ENCODE measurements at places on chromosomes 7 and 10.

- DNase-seq = no peak
Observed at GRCh38 chr10:54284526-54285193, 516.4 kb downstream of the PCDH15 start.

DNA sequence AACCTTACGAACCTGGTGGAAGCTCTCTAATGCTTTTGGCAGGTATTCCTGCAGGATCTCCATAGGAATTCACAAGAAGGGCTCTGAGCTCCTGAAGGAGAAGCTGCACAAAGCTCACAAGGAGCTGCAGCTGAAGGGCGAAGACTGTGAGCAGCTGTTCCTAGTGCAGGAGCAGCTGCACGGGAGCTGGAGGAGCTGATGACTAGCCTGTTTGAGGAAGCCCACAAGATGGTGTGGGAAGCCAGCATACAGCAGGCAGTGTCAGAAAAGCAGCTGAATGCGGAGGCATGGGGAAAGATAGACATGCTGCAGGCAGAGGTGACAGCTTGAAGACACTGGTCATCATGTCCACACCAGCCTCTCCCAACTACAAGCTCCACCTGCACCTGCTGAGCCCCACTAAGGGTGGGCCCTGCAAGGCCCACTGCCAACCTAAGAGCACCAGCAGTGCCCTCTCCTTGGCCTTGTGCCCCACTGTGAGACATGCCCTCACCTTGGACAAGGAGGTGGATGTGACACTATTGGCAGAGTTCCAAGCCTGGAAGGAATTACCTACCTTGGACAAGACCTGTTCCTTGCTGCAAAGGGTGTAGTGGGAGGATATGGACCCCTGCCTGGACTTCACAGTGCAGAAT lies 250.6 kb downstream of the BBS9 start:
- no peak for DNase-seq

- peak; percentile 46 for DNase-seq
Observed at GRCh38 chr10:60286559-60286958, 103.1 kb downstream of the ANK3 start.

DNA sequence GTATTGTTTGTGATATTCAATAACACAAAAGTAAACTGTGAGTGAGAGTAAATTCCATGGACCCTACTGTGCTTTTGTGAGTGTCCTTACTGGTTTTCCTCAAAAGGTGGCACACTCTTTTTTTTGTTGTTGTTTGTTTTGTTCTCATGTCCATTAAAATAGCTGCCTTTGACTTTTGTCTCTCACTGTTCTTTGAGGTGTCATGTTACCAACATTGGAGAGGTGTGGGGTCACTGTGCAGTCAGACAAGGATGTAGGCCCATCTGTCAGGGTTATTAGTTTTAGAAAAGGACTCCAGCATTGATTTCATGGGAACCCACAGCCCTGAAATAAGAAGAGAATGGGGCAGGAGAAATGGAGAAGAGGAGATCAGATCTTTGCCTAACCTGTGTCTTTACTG lies 383.1 kb downstream of the SORCS3 start:
- DNase-seq = no peak

GRCh38 chr10:58028597-58029366 lies 238.9 kb downstream of the IPMK start:
- peak; percentile 82 for DNase-seq

DNA sequence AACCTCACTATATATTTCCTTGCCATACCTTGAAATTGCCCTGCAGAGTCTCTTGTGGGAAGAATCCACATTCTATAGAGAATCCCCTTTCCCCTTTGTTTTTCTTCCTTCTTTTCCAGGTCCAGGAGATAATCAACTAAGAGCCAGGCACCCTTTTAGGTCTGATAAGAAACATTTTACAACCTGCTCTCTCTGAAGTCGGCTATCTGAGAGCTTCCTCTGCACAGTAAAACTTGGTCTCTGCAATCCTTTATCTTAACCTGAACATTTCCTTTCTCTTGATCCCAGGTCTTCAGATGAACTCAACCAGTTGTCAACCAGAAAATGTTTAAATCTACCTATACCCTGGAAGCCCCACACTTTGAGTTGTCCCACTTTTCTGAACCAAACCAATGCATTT lies 19.5 kb upstream of the PTER start:
- no peak for DNase-seq

DNA sequence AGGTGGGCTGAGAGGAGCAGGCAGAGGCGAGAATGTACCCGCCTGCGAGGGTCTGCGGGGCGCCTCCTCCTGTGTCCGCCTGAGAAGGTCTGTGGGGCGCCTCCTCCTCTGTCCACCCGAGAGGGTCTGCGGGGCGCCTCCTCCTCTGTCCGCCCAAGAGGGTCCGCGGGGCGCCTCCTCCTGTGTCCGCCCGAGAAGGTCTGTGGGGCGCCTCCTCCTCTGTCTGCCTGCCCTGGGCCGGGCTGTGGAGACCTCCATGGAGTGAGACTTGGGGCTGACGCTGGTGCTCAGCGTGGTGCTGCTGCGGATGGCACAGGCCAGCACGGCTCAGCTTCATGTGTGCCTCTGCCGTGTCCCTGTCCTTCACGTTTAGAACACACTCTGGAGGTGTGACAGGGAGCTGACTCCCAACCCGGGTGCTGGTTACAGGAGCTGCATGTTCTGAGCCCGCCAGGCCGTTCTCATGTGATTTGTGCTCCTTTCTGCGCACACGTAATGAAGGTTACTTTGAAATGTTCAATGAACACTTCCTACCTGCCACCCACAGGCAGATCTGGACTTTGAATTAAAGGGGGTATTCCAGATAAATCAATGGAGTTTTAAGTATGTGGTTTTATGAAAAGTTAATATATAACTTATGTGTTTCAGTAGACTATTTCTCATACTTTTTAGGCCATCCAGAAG lies 20.5 kb upstream of the GET4 start:
- DNase-seq = no peak

All from fibroblast of the aortic adventitia (primary cell).